Muscle of arm (tissue), 14 donors: ENCODE measurements at places on chromosomes 2 and 18. TPM values are rescaled to one million over a fixed set of nuclear protein-coding genes. Genes with fewer than 3 reads are reported as not detected.

DNA sequence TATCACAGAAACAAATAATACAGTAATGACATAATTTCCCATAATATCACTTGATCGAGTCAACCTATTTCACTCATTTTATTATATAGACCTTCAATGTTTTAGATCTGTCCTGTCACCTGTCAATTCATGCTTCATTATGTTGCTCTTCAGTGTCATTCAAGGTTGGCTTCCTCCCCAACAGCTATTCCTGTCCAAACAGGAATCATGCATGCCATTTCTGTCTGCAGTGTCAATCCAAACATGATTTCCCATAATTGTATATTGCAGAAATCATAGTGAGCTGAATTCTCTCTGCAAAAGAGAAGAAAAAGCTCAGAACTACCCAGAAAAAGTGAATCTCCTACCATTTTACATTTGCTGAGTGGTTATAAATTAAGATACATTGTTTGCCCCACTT lies 628.6 kb downstream of the NR4A2 start:
- DNase-seq: no peak

GRCh38 chr2:196926562-196927375 lies at the start of gene PGAP1:
TSS of gene PGAP1 (minus strand) at chr2:196926707. CDS start at chr2:196926616, 91 bp downstream.
- peak; percentile 93 for DNase-seq

The ANKZF1 gene
- 16.1 TPM for polyA plus RNA-seq

The ITPRIPL1 gene
- polyA plus RNA-seq: 4.1 TPM

The SCG2 gene
- polyA plus RNA-seq: not detected
